NCI-H2107 (cell line): ENCODE measurements at places on chromosomes 7 and 10.

DNA sequence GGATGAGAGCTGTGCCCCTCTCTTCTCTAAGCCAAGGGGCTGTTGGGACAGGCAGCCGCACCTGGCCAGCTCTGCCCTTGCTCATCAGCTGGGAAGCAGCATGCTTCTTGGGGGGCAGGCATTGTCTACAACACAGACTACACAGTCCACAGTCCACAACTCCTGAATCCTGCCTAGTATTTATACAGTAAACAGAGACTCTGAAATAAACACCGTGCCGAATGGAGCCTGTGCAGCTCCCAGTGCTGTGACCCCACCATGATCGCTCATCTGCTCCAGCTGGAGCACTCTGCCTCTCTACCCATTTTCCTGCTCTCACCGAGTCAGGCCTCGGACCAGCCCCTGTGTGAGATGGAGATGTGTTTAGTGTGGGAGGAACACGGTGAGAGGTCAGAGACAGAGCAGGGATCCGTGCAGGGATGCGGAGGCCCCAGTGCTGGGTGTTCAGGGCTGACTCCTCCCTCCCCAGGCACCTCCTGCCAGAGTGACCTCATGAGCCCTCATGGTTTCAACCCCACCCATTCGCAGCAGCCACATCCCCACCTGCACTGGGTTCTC lies 608.0 kb downstream of the DNAJB6 start:
- no peak for DNase-seq

DNA sequence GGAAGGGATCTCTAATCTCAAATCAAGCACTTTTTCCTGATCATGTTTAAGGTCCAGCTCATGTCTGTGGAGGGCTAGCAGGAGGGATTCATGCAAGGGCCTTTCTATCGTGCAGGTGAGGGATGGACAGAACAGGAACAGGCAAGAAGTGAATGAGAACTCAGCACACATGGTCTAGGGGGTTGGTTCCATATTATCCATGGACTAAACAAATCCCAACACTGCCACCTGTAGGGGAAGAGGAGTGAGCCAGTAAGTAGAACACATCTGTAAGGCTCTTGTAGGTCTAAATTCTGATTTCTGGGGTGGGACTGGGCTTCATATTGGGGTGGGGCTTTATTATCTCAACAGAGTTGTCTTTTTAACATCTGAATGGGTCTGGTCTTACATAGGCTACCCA lies 138.0 kb upstream of the TARP start:
- no peak for DNase-seq

GRCh38 chr10:128662520-128662919 lies 536.3 kb upstream of the MKI67 start:
- no peak for DNase-seq

- DNase-seq = no peak
Observed at GRCh38 chr10:54009672-54010071, 791.4 kb downstream of the PCDH15 start.

DNA sequence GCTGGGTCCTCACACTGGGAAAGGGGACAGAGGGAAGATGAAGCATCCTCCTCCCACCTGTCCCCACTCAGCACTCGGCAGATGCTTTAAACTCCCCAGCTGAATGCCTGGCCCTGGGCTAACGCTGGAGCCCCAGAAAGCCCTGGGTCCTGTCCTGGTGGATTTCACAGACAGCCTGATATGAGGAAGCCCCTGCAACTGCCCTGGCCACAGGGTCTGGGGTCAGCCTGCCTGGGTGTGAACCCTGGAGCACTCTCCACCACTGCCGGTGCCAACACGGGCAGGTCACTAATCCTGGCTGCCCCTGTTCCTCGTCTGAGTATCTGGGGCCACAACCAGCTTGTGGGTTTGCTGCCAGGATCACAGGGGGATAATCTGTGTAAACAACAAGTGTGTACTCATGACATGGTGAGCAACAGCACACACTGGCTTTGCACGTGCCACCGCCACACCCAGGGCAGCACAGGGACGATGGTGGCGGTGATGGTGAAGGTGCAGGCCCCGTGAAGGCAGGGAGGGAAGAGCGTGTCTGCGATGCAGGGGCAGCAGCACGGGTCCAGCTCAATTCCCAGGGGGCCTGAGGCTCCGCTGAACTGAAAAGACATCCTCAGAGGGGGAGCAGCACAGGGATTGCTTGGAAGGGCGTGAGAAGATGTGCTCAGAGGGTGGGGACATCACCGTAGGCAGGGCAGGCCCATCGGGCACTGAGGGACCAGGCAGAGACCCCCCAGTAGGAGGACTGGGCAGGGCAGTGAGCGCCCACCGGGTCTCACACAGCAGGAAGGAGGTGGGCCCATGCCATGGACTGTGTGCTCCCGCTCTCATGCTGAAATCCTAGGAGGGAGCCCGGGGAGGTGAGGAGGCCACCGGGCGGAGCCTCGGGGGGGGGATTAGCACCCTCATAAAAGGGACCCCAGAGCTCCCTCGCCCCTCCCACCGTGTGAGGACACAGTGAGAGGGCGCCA lies 238.7 kb downstream of the MAD1L1 start:
- no peak for DNase-seq

DNA sequence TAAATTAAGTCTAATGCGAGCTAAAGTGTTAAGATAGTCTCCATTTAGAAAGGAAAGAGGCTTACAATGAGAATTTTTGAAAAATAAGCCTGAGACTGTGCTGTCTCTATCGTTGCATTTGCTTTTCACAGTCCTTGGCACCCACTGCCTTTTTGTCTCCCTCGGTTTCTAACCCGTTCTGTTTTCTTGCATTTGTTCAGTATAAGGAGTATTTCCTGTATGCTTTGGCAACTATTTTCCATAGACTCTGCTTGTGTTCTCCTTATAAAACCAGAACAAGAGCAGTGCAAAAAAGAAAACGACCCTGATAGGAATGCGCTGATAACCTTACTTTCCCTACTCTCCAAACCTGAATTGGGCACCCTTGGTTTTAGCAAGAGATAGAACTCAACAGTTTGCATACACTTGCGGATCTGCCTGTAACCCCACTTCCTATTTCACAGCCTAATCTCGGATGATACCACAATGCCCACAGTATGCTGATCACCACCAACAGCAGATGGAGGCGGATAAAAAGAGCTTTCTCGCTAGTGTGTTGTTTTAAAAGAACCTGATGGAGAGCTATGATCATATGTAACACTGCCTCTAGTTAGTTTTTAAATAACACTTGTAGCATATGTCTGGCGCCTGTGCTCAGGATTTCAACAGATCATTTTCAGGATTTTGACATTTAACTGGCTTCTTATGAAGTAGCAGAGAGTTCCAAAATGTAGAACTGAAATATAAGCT lies 1.6 kb upstream of the ARHGAP12 start:
- no peak for DNase-seq

DNA sequence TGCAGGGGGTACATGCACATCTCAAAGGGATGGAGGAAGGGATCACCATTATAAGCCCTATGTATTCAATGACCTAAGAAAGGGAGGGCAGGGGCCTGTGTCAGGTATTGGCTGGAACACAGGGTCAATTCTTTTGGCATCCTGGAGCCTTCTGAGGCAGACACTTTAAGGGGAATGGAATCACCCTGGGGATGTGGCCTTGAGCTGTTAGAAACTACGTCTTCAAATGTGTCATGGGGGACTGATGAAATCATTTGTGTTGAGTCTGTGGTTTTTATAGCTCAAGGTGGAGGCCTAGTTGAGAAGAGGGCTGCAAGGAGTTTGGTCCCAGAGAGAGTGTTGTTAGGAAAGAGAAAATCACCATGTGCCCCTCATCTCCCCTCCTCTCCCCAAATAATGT lies 206.1 kb upstream of the CELF2 start:
- DNase-seq = no peak

GRCh38 chr7:107327986-107328569 lies 141.8 kb upstream of the GPR22 start:
- DNase-seq = no peak

DNA sequence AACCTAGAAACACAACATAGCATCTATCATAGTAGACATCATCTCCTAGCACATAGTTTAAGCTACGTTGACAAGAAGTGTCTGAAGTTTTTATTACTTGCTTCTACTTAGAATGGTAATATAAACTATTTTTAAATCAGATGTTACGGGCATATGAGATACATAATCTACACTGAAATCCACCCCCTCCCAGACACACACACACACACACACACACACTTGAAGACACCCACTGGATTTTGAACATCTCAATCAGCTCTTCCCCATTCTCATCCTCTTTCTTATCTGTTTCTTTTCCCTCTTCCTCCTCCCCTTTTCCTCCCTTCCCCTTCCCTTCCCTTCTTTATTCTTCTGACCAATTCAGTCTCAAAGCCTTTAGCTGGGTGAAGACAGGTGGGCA lies 175.9 kb downstream of the PAXIP1 start:
- no peak for DNase-seq

- no peak for DNase-seq
Observed at GRCh38 chr7:49631071-49631815, 142.2 kb upstream of the VWC2 start.

GRCh38 chr10:131641231-131641630 lies 259.6 kb upstream of the PPP2R2D start:
- DNase-seq = no peak

GRCh38 chr10:86256690-86257315 lies 109.8 kb downstream of the GRID1 start:
- no peak for DNase-seq

- no peak for DNase-seq
Observed at GRCh38 chr7:132466367-132466766, 109.9 kb downstream of the PLXNA4 start.

GRCh38 chr10:97805949-97806348 lies 34.1 kb upstream of the SFRP5 start:
- no peak for DNase-seq

- DNase-seq = no peak
Observed at GRCh38 chr10:44262551-44263251, 122.2 kb downstream of the CXCL12 start.

- DNase-seq = no peak
Observed at GRCh38 chr10:74728225-74728624, 98.2 kb upstream of the KAT6B start.

- no peak for DNase-seq
Observed at GRCh38 chr7:37718585-37718984, 35.0 kb downstream of the GPR141 start.

GRCh38 chr7:3436746-3437145 lies 135.7 kb downstream of the SDK1 start:
- DNase-seq = no peak

DNA sequence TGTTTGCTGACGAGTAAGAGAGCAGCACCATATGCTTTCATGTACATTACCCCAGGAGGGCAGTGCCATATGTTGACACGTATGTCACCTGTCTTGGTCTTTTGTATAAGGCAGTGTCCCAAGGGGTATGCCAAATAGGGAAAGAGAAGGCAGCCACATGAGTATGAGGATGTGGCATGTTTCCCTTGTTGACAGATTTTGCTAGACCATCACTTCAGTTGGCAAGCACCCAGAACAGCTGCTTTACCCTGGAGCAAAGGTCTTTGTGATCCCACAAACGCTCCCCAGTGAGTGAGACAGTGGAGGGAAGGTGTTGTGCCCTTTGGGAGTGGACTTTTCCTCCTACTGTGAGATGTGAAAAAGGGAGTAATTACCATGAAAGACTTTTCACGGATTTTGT lies 350.1 kb downstream of the ETV1 start:
- peak; percentile 4 for DNase-seq
